ENCODE measurements at places on chromosomes 3 and 15. TPM values are rescaled to one million over a fixed set of nuclear protein-coding genes. Genes with fewer than 3 reads are reported as not detected.

DNA sequence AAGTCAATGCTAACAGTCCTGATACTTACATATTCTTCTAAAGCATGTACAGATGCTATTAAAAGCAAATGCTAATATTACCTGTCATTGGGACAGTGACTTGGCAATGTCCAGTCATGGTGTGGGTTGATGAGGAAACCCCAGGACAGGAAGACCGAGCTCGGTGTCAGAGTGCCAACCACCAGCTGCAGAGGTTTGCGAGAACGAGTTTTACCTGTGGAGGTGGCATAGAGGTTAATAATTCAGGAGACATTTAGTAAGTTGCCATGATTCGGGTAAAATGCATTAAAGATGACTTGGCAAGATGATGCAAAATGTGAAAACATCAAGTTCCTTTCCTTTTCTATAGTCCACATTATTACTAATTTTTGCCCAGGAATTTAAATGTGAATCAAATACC lies 94.5 kb downstream of the ABI3BP start:
- peaks cover 61% of the 10 kb centered on the region for H3K4me1 ChIP-seq
- no peak for DNase-seq
- peaks cover 6% of the 10 kb centered on the region for H3K36me3 ChIP-seq
- no peaks in the 10 kb centered on the region for H3K27me3 ChIP-seq

- H3K27ac ChIP-seq, result no peak within 1 kb of the TSS
- DNase-seq, result no peak
- H3K4me1 ChIP-seq, result no peaks in the 10 kb centered on the region
- H3K4me3 ChIP-seq, result no peak within 1 kb of the TSS
- peaks cover 19% of the 10 kb centered on the region for H3K27me3 ChIP-seq
Observed at GRCh38 chr3:46242120-46242519, at the start of gene CCR3. CCR3 (plus strand) TSS chr3:46242460; CDS start chr3:46265159, 22,699 bp downstream.

DNA sequence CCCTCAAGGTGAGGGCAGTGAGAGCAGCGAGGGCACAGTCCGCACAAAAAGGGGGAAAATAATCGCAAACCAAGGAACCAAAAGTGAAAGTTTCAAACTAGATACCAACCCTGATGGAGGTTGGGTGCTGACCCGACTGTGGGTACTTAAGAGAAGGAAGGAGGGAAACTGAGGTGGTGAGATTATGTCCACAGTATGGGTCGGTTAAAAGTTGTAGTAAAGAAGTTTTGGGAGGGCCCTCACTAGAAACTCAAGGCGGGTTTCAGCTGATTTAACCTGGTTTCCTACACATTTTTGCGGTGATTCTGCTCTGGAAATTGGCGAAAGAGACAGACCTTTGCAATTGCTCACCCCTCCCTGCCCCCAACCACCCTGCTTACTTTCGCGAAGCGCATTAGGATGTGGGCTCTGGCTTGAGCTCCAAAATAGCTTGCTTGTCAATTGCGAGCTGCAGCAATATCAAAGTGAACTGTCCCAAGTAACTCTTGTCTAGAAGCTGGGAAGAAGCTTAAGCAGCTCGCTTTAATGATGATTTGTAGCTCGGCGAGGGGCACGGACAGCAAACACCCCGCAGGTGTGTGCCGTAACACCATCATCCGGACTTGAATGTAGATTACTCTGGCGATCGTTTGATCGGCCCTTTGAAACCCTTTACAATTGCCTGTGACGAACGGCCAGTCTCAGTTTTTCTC lies 15.8 kb downstream of the SOX2 start:
- H3K27me3 ChIP-seq, result peaks cover 35% of the 10 kb centered on the region
- no peaks in the 10 kb centered on the region for H3K36me3 ChIP-seq
- H3K4me1 ChIP-seq, result no peaks in the 10 kb centered on the region
- DNase-seq, result no peak

GRCh38 chr3:149449182-149449581 lies 25.3 kb upstream of the TM4SF4 start:
- H3K36me3 ChIP-seq, result peaks cover 28% of the 10 kb centered on the region
- peak overlapping the region; percentile 92 for H3K27ac ChIP-seq
- no peak for DNase-seq
- no peak overlapping the region for H3K4me3 ChIP-seq
- H3K4me1 ChIP-seq, result peaks cover 73% of the 10 kb centered on the region

GRCh38 chr3:66910266-66911055 lies 87.6 kb upstream of the KBTBD8 start:
- no peak for DNase-seq
- H3K4me3 ChIP-seq, result no peak overlapping the region
- H3K4me1 ChIP-seq, result no peaks in the 10 kb centered on the region
- no peak overlapping the region for H3K27ac ChIP-seq
- no peaks in the 10 kb centered on the region for H3K27me3 ChIP-seq
- no peaks in the 10 kb centered on the region for H3K36me3 ChIP-seq

DNA sequence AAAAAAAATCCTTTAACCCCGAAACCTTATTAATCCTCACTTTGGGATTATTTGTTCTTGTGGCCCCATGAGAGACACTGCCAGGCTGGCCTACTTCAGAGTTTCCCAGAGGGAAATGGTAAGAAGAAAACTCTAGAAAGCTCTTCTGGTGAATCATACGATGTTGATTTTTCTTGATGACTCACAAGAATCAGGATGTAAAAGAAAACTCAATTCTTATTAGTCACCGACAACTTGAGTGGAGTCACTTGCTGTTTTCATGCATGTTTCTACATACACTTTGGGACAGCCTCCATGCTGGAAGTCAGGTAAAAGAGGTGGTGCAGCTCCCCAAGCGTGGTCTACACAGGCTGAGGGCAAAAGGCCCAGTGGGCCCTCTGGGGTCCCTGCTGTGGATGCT lies 42.8 kb downstream of the MYO5C start:
- peaks cover 67% of the 10 kb centered on the region for H3K4me1 ChIP-seq
- H3K27ac ChIP-seq, result peak overlapping the region; percentile 76
- no peak overlapping the region for H3K4me3 ChIP-seq
- DNase-seq, result peak; percentile 92

- H3K4me1 ChIP-seq, result no peaks in the 10 kb centered on the region
- no peak overlapping the region for H3K27ac ChIP-seq
- no peaks in the 10 kb centered on the region for H3K36me3 ChIP-seq
- no peak overlapping the region for H3K4me3 ChIP-seq
Observed at GRCh38 chr3:8103954-8104353, 397.7 kb upstream of the LMCD1 start.

- H3K27me3 ChIP-seq, result peaks cover 31% of the 10 kb centered on the region
- H3K4me1 ChIP-seq, result no peaks in the 10 kb centered on the region
- H3K27ac ChIP-seq, result no peak overlapping the region
- DNase-seq, result no peak
- no peaks in the 10 kb centered on the region for H3K36me3 ChIP-seq
Observed at GRCh38 chr3:126135406-126136076, 44.8 kb downstream of the ALDH1L1 start.

DNA sequence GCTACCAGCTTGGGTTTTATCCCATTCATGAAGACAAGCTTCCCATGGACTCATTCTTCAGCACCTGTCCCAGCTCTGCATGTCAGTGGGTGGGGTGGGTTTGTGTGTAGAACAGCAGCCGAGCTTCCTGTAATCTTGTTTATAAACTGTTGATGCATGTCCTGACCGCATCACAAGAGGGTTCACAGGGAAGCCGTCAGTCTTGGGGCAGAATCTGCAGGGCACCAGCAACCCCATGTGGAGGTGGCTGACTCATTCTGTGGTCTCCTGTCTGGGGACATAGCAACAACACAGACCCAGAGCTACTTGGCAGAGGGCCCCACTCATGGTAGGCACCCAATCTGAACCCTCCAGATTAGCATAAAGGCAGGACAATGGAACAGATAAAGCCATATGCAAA lies 35.6 kb downstream of the DAPK2 start:
- DNase-seq, result peak; percentile 67
- 0 out of 2 replicates have a peak, but pooled peaks cover 4% of the 10 kb centered on the region for H3K36me3 ChIP-seq
- H3K27ac ChIP-seq, result peak overlapping the region; percentile 14
- H3K4me3 ChIP-seq, result no peak overlapping the region

DNA sequence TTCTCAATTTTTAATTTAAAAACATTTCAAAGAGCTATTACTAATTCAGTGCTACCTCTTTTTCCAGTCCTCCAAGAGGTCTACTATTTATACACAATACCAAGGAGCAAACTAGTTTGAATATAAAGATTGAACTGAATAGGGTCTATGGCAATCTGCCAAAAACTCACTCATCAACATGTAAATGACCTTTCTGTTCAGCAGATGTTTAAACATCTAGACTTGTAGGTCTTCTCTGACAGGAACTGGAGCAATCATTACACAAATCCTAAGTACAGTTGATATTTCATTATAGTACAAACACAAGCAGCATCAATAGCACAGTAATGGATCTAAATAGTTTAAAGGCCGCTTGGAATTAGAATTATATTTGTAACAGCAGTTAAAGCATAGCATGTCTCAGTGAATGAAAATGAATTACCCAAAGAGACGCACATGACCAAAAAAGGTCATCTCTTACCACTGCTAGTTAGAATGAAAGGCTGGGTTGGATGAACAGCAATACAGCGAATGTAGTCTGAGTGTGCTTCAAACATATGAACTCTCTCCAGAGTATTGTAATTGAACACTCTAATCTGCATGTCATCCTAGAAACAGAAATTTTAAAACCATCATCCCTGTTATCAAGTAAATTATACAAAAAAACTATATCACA lies 10.7 kb downstream of the COPB2 start:
- H3K36me3 ChIP-seq, result peaks cover 54% of the 10 kb centered on the region
- DNase-seq, result no peak
- no peak overlapping the region for H3K4me3 ChIP-seq
- no peaks in the 10 kb centered on the region for H3K27me3 ChIP-seq
- no peak overlapping the region for H3K27ac ChIP-seq

DNA sequence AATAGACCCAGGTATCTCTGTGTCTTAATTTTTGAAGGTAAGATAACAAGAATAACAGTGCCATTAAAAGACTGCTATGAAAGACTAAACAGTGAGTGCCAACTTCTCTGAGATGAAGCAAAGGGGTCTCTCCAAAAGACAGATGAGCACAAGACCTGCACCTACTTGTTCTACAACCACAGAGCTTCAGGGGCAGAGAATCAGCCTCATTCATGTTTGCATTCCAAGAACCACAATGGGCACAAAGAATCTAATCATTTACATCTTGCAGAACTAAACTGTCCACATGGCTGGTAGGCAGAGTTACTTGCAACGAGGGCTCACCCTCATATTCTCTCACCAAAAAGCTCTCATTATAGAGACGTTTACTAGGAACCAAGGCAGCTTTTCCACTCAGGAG lies 83.9 kb downstream of the PEAK1 start:
- H3K27ac ChIP-seq, result no peak overlapping the region
- no peak for DNase-seq
- H3K27me3 ChIP-seq, result no peaks in the 10 kb centered on the region
- peaks cover 37% of the 10 kb centered on the region for H3K4me1 ChIP-seq
- H3K36me3 ChIP-seq, result peaks cover 7% of the 10 kb centered on the region
- H3K4me3 ChIP-seq, result no peak overlapping the region

GRCh38 chr15:63004211-63004610 lies 38.3 kb upstream of the TPM1 start:
- H3K4me1 ChIP-seq, result peaks cover 17% of the 10 kb centered on the region
- no peak overlapping the region for H3K27ac ChIP-seq
- no peak overlapping the region for H3K4me3 ChIP-seq

- no peak for DNase-seq
- no peak overlapping the region for H3K4me3 ChIP-seq
- H3K36me3 ChIP-seq, result no peaks in the 10 kb centered on the region
- H3K27me3 ChIP-seq, result no peaks in the 10 kb centered on the region
Observed at GRCh38 chr3:80055306-80055705, 287.5 kb upstream of the ROBO1 start.

GRCh38 chr3:145911016-145911415 lies 250.0 kb downstream of the PLOD2 start:
- no peaks in the 10 kb centered on the region for H3K36me3 ChIP-seq
- H3K27me3 ChIP-seq, result no peaks in the 10 kb centered on the region
- H3K4me1 ChIP-seq, result no peaks in the 10 kb centered on the region
- no peak overlapping the region for H3K4me3 ChIP-seq

DNA sequence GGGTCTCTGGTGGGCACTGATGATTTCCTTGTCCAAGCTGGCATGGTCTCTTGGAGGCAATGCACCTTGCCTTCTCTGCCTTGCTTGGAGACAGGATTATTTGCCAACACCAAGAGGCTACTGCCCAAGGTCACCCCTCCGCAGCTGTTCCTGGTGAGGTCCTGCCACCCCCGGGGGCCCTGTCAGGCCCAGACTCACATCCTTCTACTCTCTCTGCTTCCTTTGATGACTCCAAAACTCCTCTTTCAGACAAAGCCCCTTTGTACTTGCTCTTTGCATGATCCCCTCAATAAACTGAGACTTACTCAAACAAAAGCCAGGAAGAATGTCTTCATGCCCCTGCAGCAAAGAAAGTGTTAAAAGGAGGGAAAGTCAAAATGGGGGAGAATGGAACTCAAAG lies 137.7 kb downstream of the MEX3B start:
- H3K4me3 ChIP-seq, result no peak overlapping the region
- no peaks in the 10 kb centered on the region for H3K36me3 ChIP-seq
- H3K27ac ChIP-seq, result no peak overlapping the region
- no peaks in the 10 kb centered on the region for H3K4me1 ChIP-seq

DNA sequence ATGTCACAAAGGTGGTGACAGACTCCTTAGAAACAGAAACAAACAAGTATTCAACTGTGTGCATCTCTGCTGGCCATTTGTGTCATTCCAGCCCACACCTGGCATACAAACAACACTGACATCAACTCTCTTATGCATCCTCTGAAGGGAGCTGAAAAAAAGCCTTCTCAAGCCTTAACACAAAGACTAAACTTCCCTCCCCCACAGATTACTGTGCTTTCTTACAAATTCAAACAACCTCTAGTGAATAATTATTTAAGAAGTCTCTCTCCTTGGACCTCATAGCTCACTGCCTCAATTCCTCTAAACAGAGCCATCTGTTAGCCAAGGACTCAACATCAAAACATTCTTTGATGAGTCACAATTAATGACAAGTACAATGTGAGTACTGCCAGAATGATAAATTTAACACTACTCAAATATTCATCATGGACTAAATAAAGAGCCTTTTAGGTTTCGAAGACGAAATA lies 132.1 kb downstream of the WDR76 start:
- H3K27me3 ChIP-seq, result peaks cover 9% of the 10 kb centered on the region
- H3K36me3 ChIP-seq, result no peaks in the 10 kb centered on the region
- H3K4me1 ChIP-seq, result peaks cover 37% of the 10 kb centered on the region
- peak; percentile 67 for DNase-seq
- H3K4me3 ChIP-seq, result peak overlapping the region; percentile 25

DNA sequence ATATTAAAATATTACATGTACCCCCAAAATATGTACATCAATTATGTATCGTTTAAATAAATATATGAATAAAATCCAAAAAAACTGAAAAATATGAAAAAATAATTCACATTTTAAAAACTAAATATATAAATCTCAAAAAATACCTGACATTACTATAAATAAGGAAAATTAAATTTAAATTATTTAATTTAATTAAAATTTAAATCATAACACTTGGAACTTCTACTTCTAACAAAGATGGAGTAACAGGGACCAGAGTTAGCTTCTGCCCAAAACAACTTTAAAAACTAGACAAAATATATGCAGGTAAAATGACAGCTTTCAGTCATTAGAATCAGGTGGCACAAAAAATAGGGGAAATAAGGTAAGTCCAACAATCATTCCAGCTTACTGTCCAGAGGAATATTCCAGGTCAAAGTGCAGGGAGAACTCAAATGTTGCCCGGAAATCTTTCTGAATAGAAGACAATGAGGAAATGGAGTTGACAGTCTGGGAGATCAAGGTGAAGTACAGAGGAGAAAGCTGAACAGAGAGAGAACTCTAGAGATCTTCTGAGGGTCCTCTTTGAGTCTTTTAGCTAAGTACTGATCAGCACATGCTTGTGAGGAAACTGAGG lies 207.7 kb upstream of the ATP11B start:
- no peak for DNase-seq
- H3K27ac ChIP-seq, result no peak overlapping the region
- H3K4me3 ChIP-seq, result no peak overlapping the region
- no peaks in the 10 kb centered on the region for H3K4me1 ChIP-seq
- H3K36me3 ChIP-seq, result no peaks in the 10 kb centered on the region

PLOD2 gene
- total RNA-seq, result 199 TPM

SPINK8 gene
- not detected for total RNA-seq

DRD3 gene
- total RNA-seq, result not detected

MEX3B gene
- 4.4 TPM for total RNA-seq

CAMK2N2 gene
- total RNA-seq, result 6.0 TPM

All from HFFc6 (cell line).